ENCODE measurements at places on chromosomes 7 and 10.

DNA sequence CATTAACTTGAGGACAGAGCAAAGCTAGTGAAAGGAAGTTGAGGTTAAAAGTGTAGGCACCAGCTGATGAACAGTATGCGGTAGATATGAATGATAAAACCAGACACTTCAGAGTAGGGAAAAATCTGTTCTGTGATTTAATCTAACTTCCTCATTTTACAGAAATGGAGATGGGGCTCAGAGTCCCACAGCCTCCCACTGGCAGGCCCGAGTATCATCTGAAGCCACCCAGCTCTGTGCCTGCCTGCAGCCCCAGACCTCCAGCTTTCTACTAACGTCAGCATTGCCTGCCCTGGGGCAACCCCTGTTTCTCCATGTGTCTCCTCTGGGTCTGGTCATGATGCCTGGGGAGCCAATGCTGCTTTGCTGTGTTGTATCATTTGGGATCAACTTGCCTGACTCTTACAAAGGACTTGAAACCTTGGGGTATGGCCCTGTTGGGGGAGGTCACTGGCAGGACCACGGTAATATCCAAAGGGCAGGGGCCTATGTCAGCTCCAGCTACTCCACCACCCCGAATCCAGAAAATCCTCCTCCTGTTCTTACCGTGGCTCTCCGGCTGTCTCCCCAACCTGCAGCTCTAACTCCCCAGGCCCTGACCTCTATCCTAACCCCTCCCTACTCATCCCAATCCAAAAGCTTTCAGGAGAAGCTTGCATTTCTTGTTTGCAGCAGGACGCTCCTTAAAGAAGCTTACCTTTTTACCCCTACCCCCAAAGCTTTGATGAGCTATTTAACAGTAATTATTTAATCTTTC is 56.2 kb upstream of the NPY start:
- DNase-seq = peak; percentile 41

- no peak for DNase-seq
Observed at GRCh38 chr10:110144507-110144906, 62.9 kb upstream of the MXI1 start.

GRCh38 chr10:118628397-118628796 is 32.9 kb upstream of the PRLHR start:
- DNase-seq = no peak

- no peak for DNase-seq
Observed at GRCh38 chr7:1740214-1740613, 70.1 kb downstream of the ELFN1 start.

DNA sequence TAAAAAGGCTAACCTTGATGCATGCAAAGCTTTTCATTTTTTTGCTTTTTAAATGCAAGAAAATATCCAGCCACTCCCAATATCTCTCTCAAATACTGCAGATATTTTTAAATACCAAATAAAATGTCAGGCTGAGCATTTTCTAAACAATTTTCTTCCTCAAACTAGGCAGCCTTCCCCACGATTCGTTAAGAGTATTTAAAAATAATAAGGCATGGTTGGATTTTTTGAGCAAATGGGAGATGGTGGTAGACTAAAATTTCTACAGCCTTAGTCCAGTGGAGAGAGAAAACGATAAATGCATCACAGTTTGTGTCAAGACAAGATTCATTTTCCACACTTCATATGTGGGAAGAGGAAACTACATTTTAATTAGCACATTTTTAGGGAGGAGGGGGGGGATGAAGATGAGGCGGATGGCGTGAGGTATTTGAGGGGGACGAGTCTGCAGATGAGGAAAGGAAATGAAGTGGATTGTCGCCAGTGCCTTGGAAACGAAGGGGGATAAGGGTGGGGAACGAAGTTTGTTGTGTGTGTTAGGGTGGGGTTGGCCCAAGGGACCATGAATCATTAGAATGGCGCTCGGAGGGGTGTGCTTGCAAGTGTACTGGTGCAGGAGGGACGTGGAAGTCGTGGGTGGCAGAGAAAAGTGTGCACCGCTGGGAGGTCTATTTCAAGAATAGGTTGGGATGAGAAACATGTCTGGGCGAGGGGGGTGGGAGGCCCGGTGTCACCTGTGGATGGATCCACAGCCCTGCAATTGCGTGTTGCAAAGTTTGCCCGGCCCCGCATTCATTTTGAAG is 1.2 kb upstream of the ADD3 start:
- peak; percentile 43 for DNase-seq

GRCh38 chr7:138705167-138705566 is 4.0 kb upstream of the SVOPL start:
- DNase-seq = no peak

- DNase-seq = no peak
Observed at GRCh38 chr10:24494236-24494635, 229.5 kb downstream of the ARHGAP21 start.

DNA sequence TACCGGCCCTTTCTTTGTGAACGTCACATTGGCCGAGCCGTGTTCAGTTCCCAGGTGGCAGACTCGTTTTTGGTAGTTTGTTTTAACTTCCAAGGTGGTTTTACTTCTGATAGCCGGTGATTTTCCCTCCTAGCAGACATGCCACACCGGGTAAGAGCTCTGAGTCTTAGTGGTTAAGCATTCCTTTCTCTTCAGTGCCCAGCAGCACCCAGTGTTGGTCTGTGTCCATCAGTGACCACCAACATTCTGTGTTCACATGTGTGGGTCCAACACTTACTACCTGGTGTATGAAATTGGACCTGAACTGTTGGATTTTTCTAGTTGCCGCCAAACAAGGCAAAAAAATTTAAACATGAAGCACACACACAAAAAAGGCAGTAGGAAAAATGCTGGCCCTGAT is 9.9 kb upstream of the CSGALNACT2 start:
- DNase-seq = no peak

- no peak for DNase-seq
Observed at GRCh38 chr7:157437519-157438061, 100.8 kb downstream of the DNAJB6 start.

- DNase-seq = peak; percentile 50
Observed at GRCh38 chr10:89301721-89302445, at the start of gene IFIT2. TSS of gene IFIT2 (plus strand) at chr10:89302046. CDS start at chr10:89302124, 78 bp downstream.

DNA sequence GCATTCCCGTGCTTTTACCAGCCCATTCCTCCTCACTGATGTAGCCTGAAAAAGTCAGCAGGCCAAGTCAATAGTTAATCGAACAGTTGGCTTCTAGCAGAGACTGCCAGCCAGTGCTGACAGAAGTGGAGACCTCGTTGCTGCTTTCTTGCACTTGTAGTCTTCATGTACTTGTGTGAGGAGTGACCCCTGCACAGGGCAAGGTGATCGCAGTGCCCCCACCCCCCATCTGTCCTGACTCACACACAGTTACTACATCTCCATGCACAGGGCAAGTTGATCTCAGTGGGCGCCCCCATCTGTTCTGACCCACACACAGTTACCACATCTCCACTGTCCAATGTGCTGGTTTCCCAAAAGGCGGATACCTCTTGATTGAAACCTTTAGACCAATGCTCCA is 34.2 kb downstream of the C10orf71 start:
- no peak for DNase-seq

- DNase-seq = no peak
Observed at GRCh38 chr7:101563198-101563901, 65.7 kb downstream of the MYL10 start.

- no peak for DNase-seq
Observed at GRCh38 chr7:43639858-43640491, 57.1 kb downstream of the STK17A start.

DNA sequence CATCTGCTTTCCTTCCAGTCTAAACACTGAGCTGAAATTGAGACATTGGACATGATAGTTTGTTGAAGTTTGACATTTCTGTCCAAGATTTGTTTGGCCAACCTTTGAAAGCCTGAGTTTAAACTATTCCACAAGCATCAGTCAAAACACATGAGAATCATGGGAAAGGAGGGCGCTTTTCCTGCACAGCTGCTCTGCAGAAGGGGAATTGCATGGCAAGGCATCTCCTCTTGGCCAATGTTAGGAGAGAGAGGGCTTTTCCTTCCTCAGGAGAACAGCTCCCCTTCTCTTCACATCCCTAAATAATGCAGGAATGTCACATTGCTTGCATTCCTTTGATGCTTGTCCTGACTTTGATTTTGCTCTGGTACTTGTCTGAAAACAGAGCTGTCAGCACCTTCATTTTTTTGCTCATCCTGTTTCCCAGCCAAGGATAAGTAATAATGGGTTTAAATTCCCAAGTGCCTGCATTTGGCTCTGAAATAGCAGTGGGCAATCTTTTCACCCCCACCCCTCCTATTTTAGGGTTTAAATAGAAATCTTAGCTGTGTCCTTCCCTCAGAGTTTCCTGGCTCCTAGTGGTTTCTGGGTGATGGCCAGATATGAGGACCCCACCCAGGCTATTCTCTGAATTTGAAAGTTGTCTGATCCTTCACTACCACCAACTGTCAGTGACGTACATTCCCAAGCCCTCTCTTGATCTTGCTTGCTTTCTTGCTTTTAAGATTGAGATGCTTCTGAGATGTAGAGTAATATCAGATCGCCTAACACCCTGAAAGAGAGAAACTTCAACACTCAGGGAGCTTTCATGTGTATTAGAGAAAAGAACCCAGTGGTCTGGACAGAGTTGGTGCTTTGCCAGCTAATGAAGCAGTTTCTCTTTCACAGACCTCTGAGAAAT is 75.2 kb upstream of the NPVF start:
- DNase-seq = no peak

DNA sequence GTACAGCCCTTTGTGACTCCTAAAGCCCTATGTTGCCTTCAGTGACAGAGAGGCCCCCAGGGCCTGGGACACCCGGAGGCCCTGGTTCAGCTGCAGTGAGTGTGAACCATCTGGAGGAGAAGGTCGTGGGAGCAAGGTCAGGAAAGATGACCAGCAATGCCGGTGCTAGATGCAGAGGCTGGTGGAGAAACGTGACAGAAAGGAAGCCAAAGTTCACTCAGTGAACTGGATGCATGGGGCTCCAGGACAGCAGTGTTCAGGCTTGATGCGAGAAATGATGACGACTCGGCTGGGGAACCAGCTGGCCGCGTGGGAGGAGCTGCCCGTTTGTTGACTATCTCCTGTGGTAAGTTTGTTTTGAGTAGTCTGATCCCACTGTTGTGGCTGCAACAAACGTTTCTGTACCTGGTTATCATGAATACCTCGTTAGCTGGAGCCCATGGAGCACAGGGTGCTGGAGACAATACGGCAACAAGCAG is 54.1 kb upstream of the MKRN1 start:
- DNase-seq = peak; percentile 22

DNA sequence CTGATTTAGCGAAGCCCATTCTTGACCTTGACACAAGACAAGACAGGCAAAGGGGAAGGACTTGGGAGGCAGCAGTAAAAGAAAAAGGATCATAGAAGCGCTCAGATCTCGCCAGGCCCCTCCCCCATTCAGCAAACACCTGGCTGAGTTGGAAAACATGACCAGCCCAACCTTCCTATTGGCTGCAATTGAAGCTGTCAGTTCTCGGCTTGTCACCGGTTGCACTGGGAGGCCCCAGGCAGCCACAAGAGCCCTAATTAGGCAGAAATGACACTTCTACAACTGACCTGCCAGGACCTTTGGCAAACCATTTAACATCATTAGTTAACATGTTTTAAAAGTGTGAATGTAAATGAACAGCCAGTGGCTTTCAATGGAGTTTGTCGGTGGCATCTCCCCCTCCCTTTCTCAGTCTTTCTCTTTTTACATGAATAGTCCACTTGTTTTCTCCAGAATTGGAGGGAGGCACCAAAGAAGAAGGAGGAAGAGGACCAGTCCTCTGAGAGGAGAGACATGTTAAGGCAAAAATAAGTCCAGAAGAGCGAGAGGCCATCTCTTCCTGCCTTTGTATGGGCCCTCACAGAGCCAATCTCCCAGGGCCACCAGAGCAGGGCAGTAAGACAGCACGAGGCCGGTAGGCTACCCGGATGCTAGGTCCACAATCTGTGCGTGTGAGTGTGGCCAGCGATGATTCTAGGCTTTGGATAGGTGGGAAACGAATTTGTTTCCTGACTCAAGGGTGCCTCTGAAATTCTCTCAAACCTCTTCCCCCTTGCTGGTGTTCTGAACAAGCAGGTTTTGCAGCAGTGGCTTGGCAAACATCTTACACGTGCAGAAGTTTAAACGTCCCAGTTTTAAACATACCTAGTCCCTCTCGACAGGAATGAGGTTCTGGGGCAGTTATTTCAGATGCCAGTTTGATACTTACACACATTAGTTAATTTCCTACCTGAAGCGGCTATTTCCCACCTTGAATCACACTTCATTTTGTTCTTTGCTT is 15.0 kb upstream of the ENO4 start:
- DNase-seq = no peak

- no peak for DNase-seq
Observed at GRCh38 chr10:70331486-70332268, 47.9 kb upstream of the NPFFR1 start.

DNA sequence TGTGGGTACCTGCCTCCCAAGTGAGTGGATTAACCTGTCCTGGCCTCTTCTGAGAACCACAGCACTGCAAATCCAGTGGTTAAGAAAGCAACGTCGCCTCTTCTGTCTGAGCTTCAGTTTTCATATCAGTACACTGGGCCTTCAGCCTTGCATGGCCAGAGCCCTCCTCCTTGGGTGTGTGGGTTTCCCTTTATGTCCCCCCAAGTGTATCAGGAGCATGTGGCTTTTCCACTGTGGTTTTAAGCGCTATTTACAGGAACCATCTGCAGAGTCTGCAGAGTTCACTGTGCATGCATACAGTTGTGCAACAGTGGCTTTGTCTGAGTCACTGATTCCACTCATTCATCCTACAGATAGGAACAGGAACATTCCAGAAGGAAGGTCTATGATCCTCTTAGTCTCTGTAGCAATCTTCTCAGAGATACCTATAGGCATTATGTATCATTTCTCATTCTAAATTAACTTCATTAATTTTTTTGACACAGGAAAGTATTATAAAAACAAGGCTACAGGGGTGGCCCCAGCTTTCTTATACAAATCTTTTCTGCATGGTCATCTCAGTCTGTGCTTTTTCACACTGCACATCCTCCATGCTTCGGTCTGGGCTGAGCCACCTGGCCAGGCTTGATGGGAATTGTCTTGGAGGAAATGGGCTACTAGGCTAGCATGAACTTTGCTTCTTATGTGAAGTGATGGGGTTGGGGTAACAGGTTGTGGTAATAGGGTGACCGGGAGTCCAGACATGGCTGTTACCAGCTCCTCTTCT is 17.1 kb downstream of the MBL2 start:
- DNase-seq = no peak

- DNase-seq = no peak
Observed at GRCh38 chr7:83836028-83836427, 187.1 kb upstream of the SEMA3E start.

DNA sequence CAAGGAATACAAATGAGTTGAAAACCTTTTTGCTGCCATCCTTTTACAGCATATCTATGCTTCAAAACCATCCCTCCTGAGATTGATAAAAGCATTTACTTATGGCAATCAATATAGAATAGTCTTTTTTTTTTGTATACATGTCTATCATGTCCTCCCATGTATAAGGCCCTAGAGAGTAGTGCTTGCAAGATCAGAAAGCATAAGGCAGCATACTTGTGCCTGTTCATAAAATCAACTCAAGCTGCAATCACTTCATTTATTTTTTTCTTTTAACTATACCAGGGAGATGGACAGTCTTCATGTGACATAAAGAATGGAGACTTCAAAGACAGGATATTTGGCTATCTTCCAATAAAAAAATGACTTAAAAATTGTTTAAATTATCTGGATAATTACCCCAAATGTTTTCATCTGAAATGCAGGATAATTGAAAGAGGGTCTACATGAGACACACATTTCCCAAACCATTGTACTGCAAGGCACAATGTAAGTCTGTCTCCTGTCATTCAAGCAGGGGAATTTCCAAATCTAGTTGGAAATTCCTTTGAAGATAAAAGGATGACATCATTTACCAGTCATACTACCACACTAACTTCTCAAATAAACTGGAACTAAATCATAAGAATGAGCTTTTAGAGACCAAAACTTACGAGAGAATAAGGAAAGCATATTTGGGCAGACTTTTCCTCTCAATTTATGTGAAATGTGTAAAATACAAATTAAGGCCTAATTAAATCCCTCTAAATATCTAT is 22.5 kb downstream of the LRRN3 start:
- no peak for DNase-seq

Data from activated CD4-positive, alpha-beta T cell treated with anti-CD3 and anti-CD28 coated beads for 36 hours (primary cell).